NCI-H1930 (cell line): ENCODE measurements at places on chromosomes 7 and 10.

DNA sequence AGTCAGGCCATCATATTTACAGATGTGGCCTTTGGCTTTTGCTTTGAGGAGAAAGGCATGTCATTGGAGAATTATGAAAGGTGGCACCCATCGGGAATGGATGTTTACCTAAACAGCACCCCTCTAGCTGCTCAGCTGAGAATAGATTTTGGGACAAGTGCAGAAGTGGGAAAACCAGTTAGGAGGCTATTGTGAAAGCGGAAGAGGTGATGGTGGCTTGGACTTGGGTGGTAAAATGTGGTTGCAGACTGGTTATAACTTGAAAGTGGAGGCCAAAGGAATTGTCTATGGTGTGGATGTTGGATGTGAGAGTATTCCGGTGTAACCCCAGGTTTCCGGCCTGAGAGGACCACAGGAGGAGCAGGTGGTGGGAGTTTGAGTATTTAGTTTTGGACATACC, 5.2 kb upstream of the SLC12A9 start:
- DNase-seq, result no peak

DNA sequence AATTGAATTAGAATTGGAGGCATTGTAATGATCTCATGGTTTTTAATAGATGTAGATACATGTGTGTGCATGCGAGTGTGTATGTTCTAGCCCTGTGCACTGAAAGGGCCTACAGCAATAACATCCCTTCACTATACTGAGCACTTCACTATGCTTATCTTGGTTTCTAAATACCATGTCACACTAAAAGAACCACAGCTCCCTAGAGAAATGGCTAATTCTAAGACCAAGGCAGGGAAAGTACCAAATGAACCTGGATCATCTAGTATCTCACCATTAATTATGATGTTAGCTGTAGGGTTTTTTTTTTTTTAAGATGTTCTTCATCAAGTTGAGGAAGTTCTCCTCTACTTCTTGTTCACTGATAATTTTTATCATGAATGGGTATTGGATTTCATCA, 55.1 kb downstream of the HECTD2 start:
- no peak for DNase-seq

DNA sequence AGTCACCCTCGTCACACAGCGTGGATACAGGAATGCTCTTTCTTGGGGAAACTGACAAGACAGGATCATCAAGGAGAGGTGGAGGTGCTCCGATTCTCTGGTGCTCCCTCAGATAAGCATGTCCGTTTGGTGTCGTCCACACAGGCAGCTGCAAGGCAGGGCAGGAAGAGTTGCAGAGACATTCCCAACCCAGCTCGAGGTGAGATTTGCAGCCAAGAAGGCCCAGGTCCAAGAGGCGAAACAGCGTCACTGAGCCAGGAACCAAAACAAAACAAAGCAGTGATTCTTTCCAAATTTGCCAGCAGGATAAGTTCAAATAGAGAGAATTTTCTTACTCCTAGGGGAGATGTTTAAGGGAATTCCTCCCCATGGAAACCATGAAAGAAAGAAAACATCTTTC, 386.5 kb upstream of the PFKP start:
- DNase-seq, result no peak

- no peak for DNase-seq
These were observed 40.3 kb downstream of the PTPRE start for GRCh38 chr10:127947211-127947610.

- DNase-seq, result no peak
These were observed 11.3 kb upstream of the SMO start for GRCh38 chr7:129176916-129177710.

- DNase-seq, result no peak
These were observed 24.8 kb downstream of the NPTX2 start for GRCh38 chr7:98641646-98642500.

DNA sequence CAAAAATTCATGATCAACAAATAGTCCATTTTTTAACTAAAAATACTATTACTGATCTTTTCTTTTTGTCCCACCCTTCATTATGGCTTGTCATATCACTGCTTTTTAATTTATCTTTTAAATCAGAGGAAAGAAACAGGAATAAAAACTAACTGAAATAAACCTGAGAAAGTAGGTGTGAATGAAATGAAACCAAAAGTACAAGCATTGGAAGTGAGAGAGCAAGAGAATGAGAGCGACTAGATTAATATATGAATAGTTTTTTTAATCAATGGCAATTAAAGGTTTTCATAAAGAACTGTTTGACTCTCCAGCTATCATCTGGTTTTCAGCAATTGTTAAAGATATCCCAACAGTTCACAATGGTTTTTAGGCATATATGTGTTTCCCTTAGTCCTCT, 137.8 kb downstream of the SPAG6 start:
- no peak for DNase-seq
